HepG2 (cell line): ENCODE measurements at places on chromosomes 11 and 22.

DNA sequence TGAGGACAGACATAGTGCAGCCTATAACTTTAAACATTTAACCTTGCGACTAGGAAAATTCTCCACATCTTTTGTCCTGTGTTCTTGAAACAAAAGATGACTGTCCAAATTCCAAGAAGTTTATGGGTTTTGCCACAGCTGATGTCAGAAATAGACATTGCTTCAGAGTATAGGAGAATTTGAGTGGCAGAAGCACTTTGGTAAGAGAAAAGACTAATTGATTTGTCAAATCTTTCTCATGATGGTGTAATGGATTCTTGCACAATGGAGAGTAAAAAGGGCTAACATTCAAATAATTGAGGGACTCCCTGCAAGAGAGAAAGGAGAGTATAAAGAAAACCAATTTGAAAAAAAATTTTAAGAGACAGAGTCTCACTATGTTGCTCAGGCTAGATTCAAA, 25.3 kb downstream of the C11orf58 start:
- H3K27me3 ChIP-seq, result no peaks in the 10 kb centered on the region
- peaks cover 6% of the 10 kb centered on the region for H3K4me1 ChIP-seq
- no peaks in the 10 kb centered on the region for H3K36me3 ChIP-seq
- no peak overlapping the region for H3K4me3 ChIP-seq
- no peak overlapping the region for H3K27ac ChIP-seq

GRCh38 chr22:39490135-39490798, 11.8 kb upstream of the MIEF1 start:
- H3K4me1 ChIP-seq, result peaks cover 21% of the 10 kb centered on the region
- no peaks in the 10 kb centered on the region for H3K36me3 ChIP-seq
- no peak overlapping the region for H3K4me3 ChIP-seq
- H3K27me3 ChIP-seq, result no peaks in the 10 kb centered on the region; the same call in 2 of the 3 replicates
- no peak overlapping the region for H3K27ac ChIP-seq

DNA sequence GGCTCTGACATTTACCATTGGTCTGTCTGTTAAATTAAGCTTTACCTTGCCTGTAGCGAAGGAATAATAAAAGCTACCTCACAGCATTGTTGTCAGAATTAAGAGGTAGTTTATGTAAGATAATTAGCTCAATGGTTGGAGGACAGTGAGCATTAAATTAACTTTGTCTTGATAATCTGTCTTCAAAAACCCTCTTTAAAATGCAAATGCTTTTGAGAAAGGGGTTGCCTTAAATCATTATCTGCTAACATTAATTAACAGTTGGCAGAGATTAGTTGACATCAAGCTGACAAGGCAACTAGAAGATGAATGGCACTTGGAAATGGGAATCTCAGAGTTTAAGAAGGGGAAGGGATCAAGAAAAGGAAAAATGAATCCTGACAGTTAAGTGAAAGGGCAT, 761.1 kb upstream of the ARHGAP42 start:
- H3K4me3 ChIP-seq, result no peak overlapping the region
- H3K27ac ChIP-seq, result no peak overlapping the region
- H3K4me1 ChIP-seq, result no peaks in the 10 kb centered on the region
- no peaks in the 10 kb centered on the region for H3K36me3 ChIP-seq

- H3K4me1 ChIP-seq, result peaks cover 26% of the 10 kb centered on the region
- no peak overlapping the region for H3K4me3 ChIP-seq
- DNase-seq, result no peak
- no peak overlapping the region for H3K27ac ChIP-seq
These were observed 24.4 kb downstream of the FADS3 start for GRCh38 chr11:61866958-61867343.

- H3K4me1 ChIP-seq, result no peaks in the 10 kb centered on the region
- H3K36me3 ChIP-seq, result no peaks in the 10 kb centered on the region
- H3K27me3 ChIP-seq, result peaks cover 9% of the 10 kb centered on the region
- no peak overlapping the region for H3K4me3 ChIP-seq
- no peak for DNase-seq
- H3K27ac ChIP-seq, result no peak overlapping the region
These were observed 7.4 kb downstream of the HTR3A start for GRCh38 chr11:113982306-113982705.

DNA sequence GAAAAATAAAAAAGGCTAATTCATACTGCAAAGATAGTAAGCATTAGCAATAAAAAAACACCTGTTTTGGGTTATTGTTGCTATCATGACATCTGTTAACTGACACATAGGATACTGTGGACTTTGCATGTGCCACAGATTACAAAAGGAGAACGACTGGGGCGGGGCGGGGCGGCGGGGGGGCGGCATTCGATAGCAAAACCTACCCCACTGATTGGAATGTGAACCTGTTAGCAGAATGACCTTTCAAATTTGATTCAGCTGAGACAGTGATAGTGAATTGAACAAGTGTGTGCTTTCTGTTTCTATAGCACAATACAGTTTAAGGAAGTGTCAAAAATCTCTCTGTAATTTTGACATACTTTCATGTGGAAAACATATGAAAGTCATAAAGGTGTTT, 14.9 kb downstream of the MMP20 start:
- peaks cover 24% of the 10 kb centered on the region for H3K4me1 ChIP-seq
- no peak overlapping the region for H3K4me3 ChIP-seq
- H3K36me3 ChIP-seq, result no peaks in the 10 kb centered on the region
- no peak for DNase-seq
- no peak overlapping the region for H3K27ac ChIP-seq
- H3K27me3 ChIP-seq, result no peaks in the 10 kb centered on the region

DNA sequence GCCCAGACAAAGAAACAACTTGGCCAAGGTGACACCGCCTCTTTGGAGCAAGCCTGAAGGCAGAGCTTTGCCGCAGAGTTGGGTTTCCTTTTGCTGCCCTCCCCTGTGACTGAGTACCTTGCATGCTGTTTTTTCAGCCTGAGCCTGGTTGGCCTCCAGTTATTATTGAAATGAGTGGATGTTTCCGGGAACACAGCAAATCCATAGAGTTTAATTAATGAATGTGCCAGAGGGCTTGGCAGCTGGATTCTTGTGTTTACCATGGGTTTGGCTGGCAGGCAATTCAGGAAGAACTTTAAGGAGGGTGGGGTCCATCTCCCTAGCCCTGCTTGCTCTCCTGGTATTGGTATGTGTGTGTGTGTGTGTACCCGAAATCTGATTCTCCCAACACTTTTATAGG, 65.6 kb upstream of the CRYBB3 start:
- H3K27me3 ChIP-seq, result no peaks in the 10 kb centered on the region
- H3K4me1 ChIP-seq, result no peaks in the 10 kb centered on the region
- H3K27ac ChIP-seq, result no peak overlapping the region

DNA sequence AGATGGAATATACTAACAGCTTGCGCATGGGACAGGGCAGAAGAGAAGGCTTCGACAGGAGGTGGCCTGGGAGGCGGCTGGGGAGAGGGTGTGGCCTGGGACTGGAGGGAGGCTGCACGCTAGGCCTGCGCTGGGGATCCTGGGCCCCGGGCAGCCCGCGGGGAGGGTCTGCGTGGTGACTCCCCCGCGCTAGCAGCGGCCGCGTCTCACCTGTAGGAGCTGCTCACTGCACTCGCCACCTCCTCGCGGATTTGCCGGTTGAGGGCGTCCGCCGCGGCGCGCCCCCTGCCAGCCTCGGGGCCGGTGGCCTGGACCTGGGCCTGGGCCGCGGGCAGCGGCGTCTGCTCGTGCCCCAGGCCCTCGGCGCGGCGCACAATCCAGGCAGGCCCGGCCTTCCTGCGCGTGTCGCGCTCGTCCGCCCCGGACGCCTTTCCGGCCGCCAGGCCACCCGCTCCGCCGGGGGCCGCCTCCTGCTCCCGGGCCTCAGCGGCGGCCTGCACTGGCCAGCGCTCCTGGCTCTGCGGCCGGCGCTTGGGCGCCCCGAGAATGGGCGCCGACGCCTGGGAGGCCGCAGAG, 1.5 kb downstream of the MAP6 start:
- no peaks in the 10 kb centered on the region for H3K36me3 ChIP-seq
- no peak for DNase-seq
- H3K27me3 ChIP-seq, result peaks cover 6% of the 10 kb centered on the region; the same call in 1 of the 2 replicates
- no peak overlapping the region for H3K27ac ChIP-seq

DNA sequence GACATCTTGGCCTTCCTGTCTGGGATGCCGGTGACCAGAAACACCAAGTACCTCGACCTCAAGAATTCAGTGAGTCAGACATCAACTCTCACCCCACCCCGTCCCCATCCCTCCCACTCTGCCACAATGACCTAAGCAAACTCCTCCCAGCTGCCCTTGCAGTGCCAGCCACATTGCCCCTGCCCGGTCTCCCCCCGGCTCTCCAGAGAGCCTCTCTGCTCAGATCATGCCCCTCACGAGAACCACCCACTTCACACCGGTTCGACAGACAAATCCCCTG, 23.6 kb upstream of the MYRF start:
- DNase-seq, result no peak
- no peaks in the 10 kb centered on the region for H3K4me1 ChIP-seq
- peaks cover 37% of the 10 kb centered on the region; the same call in 2 of the 3 replicates for H3K36me3 ChIP-seq
- H3K4me3 ChIP-seq, result no peak overlapping the region

- no peaks in the 10 kb centered on the region for H3K27me3 ChIP-seq
- peaks cover 26% of the 10 kb centered on the region for H3K4me1 ChIP-seq
- peaks cover 2% of the 10 kb centered on the region for H3K36me3 ChIP-seq
- no peak overlapping the region for H3K27ac ChIP-seq
- peak; percentile 37 for DNase-seq
These were observed 21.2 kb downstream of the DAGLA start for GRCh38 chr11:61701242-61701886.

DNA sequence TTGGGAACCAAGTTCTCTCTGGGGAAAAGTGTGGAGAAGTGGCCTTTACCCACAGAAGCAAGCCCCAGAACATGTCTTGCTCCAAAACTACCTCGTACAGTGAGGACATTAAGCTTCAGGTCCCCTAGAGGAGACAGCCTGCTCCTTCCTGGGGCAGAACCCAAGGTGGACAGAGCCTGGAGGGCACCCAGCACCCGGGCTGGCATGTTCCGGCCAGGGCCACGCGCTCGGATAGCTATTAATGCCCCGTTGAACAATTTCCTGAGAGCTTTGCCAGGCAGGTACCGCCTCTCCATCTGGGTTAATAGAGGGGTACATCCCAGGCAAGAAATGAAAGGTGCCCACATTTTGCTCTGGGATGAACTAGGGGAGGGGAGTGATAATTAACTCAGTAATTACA, 169.0 kb upstream of the GRK3 start:
- H3K4me1 ChIP-seq, result peaks cover 93% of the 10 kb centered on the region
- H3K27ac ChIP-seq, result peak overlapping the region; percentile 67
- H3K36me3 ChIP-seq, result no peaks in the 10 kb centered on the region
- H3K27me3 ChIP-seq, result no peaks in the 10 kb centered on the region
- H3K4me3 ChIP-seq, result no peak overlapping the region
- no peak for DNase-seq

GRCh38 chr22:46050916-46051614, 74.1 kb upstream of the WNT7B start:
- H3K27ac ChIP-seq, result no peak overlapping the region
- no peak for DNase-seq
- H3K4me1 ChIP-seq, result no peaks in the 10 kb centered on the region
- H3K27me3 ChIP-seq, result peaks cover 30% of the 10 kb centered on the region
